ENCODE measurements at places on chromosomes 13 and 19.

DNA sequence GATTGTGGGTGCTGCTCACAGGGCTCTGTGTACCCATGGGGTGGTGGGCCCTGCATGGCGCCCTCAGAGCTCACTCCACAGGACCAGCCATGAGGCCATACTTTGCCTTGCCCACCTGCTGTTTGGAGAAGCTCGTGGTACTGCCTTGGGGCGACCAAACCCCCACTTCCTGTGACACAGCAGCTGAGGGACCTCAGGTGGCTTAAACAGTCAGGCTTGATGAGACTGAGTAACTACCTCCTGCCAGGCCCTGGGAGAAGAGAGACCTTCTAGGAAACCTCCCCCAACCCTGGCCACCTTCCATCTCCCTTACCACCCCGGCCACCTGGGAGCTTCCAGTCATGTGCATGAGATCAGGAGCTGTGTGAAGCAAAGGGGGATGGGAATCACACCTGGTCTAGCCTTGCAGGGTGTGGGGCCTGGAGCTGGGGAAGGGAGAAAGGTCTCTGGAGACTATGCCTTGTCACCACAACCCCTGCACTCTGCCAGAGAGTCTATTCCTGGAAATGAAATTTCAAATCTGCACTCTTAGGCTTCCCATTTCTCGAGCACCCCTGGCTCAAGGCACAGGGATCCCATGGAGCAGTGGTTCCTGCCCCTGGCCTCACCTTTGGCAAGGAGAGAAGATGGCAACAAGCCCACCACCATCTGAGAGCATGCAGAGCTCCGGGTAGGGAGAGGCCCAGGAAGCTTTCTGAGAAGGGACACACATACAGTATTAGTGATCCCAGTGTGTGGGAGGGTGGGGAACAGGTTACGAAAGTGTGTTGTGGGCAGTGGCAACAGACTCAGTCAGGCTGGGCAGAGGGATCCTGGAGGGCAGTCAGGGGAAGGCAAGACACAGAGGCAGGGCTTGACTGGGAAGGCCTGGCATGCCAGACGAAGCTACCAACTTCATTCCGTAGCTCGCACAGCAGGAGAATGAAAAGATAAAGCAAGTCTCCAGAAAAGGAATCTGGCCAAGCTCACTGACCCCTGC lies 125.0 kb downstream of the URI1 start:
- DNase-seq = no peak

DNA sequence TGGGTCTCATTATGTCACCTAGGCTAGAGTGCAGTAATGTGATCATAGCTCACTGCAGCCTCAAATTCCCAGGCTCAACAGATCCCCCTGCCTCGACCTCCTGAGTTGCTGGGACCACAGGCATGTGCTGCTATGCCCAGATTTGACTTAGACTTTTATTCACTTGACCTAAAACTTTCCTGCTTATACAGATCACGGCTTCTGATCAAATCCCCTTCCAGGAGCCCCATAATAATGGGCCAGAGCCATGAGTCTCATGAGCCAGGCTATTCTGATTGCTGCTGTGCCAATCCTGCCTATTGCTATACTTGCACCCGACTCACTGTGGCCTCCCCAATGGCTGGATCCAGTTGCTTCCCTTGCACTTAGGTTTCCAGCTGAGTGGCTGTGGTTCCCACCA lies 42.0 kb downstream of the C1QTNF9 start:
- no peak for DNase-seq

- DNase-seq = no peak
Measured at GRCh38 chr19:29454109-29454508, 71.7 kb upstream of the VSTM2B start.

DNA sequence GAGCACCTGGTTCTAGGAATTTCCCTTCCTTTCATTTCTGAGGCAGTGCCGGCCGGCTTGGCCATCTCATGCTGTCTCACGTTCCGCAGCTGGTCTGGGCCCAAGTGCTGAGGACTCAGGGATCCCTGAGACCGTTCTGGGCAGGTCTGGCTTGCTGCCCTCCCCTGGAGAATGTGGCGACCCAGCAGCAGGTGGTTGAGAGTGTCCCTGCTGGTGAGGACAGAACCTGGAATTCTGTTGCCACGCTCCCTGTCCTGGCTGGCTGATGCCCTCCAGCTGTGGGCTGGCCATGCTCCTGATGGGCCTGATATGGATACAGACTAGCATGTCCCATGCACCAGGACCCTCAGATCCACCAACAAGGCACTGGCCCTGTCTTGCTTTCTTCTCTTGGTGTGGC lies 114.0 kb upstream of the C1QTNF9B start:
- no peak for DNase-seq

DNA sequence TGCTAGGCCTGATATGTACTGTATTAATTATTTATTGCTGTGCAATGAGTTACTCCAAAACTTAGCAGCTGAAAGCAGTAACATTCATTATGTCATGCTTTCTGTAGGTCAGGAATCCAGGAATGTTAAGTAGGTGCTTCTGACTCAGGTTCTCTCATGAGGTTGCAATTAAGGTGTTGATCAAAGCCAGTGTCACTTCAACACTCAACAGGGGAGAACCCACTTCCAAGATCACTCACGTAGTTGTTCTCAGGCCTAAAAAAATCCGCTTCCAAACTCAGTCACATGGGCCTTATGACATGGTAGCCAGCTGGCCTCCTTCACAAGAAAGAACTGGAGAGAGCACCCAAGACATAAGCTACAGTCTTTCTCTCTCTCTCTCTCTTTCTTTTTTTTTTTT lies 211.1 kb upstream of the NBEA start:
- DNase-seq = no peak

- DNase-seq = no peak
Measured at GRCh38 chr13:47897411-47898050, 103.5 kb downstream of the SUCLA2 start.

DNA sequence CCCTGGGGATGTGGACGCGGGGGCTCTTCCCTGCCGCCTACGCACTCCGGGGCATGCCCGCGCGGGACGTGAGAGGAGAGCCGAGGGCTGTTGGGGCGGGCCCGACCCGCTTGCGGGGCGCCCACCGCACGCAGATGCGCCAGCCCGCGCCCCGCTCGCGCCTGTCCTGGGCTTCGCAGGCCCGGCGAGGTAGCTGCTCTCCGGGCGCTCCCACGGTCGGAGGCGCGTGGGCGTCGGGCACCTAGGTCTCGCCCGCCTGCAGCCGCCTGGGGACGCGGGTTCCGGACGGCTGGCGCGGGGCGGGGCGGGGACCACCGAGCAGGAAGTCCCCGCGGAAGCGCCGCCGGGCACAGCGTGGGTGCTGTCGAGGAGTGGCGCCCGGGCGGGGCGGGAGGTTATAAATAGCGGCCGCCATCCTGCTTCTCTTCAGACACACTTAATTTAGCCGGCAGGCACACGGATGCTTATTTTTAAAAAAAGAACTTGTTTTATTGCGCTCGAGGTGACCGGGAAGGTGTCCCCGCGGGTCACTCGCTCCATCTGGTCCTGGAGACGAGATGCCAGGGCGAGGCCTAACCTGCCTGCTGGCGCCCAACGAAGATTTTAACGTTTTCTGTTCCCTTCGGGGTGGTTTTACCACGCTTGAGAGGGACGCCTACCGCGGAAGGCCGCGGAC lies 561 bp upstream of the GJA3 start:
- DNase-seq = peak; percentile 51

DNA sequence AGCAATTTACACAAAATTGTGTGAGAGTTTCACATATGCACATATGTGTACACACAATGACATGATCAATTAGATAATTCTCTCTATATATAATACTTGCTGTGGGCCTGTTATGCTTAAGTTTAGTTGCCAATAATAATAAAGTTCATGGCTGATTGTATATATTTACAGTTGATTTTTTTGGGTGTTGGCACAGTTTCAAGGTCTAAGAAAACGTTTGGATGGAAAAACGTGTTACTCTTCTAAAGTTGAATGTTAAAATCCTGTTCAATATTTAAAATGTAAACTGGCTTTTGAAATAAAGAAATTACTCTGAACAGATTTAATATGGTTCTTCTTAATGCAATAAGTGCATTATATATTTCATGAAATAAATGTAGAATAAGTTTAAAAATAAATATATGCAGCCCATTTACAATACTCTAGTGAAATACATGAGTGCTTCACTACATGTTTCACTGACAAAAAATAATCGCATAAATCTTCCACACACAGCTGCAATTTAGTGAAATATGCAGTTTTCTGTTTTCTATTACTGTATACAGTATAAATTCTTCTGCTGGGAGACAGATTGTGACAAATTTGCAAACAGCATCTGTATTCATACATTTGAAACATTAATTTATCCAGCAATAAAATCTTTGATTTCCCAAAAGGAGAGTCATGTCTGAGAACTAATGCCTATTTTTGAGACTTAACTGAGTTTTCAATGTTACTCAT lies 586.9 kb upstream of the KLHL1 start:
- DNase-seq = no peak

DNA sequence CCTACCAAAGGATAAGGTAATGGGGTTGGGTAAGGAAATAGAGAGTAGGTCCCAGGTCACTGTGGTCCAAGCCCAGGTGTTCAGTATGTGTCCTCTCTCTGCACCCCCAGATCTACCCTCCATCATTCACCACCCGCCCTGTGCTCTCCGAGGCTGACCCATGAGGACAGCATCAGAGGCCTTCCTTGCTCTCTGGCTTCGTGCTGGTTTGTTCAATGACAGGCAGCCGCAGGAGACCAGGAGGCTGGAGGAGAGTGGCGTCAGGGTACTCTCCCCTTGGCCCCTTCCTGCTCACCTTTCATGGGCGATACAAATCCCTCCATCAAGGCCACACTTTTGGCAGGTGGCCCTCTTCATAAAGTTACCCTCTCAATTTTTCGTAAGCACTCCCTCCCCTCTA lies 1.7 kb downstream of the TUBA3C start:
- DNase-seq = no peak

GRCh38 chr13:104984296-104984818 lies 1551.1 kb downstream of the EFNB2 start:
- DNase-seq = peak; percentile 22

- no peak for DNase-seq
Measured at GRCh38 chr19:22595918-22596341, 38.2 kb upstream of the ZNF492 start.

DNA sequence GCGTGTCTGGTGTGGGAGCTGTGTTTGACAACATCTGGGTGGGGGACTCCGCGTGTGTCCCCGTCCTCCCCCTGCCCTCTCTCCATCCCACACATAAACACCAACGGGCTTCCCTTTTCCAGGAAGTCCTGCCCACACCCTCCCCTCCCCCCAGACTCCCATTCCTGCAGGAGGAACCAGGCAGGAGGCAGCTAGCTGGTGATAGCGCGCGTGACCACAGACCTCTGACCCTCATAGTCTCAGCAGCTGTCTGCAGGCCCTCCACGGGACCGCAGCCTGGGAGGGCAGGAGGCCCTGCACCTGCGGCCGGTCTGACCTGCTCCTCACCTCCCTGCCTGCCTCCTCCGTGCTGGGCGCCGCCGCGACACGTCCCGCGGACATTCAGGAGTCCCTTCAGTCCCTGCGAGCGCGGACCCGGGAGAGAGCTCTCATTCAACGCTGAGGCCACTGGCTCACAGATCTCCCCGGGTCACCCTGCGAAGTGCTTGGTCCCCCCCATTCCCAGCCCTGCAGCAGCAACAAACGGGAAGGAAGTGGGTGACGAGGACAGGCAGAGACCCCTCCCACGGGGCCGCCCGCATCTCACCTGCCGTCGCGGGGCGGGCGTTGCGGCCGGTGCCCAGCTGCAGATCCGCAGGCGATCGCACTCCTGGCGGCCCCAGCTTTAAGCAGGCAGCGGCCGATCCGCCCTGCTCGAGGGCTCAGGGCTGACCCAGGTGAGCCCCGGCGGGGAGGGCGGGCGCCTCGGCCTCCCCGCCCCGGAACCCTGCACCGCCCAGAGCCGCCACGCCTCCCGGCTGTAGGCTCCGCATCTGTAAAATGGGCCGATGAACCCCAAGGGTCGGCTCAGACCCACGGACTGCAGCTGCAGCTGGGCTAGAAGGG lies 1.1 kb upstream of the ACP5 start:
- peak; percentile 52 for DNase-seq

GRCh38 chr13:73451221-73452029 lies 392.6 kb downstream of the KLF5 start:
- DNase-seq = no peak
